ENCODE measurements at places on chromosomes 2 and 18.

DNA sequence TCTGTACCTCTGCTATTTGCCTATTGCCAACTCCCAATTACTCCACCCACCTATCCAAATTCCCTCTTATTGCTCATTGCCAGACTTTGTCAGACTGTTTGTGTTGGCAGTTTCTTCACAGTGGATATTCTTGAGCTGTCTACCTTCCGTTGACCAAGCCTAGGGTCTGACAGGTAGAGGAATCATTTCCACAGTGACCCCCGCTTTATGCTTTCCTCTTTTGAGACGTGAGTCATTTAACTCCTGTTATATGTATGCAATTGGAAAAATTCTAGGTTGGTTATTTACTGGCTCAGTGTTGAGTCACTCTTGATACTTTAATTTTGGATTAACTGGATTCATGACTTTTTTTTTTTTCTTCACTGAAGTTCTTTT, 187.7 kb downstream of the IRS1 start:
- peak; percentile 37 for DNase-seq

DNA sequence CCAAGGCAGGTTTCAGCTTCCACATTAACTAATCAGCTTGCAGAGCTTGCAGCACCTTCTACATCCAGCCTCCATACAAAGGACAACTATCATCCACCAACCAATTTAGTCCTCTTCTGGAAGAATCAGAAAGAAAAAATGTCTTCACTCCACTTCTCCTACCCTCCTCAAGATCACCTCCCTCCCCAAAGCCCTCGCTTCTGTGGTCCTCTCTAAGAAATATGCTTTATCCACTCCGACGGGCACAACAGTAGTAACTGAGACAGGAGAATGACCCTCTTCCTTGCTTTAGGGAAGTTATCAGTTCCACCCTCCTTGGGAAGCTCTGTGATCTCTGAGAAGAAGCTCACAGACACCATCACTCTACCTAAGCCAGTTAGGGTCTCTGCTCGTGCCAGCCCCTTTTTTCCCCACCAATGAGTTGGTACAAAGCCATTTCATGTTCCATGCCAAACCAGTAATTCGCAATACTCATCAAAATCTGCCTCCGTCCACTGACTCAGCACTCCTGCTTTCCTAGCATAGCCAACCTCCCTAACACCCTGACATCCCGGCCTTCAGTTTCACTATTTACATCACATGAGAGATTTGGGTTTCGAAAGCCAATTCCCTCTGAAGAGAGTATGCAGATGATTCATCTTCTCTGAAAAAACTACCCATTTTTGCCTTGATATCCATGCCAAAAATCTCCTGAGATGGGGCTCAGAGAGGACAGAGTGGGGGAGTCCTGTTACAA, 114.1 kb upstream of the PKDCC start:
- DNase-seq, result peak; percentile 94

- DNase-seq, result peak; percentile 38
Observed at GRCh38 chr18:47730795-47731194, 199.7 kb downstream of the SMAD2 start.

DNA sequence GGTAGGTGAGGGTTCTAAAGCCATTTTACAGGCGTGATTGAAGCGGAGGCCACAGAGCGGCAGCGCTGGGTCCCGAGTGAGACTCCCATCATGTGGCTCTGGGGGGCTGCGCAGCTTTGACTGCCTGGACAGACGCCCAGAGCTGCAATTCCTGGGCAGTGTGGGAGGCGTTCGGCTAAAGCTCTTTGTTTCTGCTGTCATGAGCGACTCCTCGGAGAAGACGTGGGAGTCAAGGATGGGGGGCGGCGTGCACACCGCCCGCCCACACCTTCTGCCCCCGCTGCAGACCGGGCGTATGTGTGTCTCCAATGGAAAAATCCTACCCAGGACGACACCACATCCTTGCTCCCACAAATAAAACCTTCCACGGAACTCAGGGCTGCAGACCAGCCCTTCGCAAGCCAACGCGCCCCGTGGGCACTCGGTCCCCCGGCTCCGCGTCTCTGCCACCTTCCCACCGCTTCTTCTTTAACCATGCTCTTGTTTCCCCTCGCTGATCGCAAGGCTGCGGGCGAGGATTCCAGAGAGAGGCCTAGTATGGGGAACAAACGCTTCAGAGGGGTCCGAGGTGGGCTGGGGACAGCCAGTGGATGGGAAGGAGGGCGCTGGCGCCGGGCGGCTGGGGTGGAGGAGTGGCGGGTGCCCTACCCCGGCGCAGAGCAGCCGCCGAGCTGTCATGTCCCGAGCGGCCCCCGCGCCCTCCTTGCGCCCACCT, 680 bp upstream of the LBH start:
- DNase-seq, result no peak

DNA sequence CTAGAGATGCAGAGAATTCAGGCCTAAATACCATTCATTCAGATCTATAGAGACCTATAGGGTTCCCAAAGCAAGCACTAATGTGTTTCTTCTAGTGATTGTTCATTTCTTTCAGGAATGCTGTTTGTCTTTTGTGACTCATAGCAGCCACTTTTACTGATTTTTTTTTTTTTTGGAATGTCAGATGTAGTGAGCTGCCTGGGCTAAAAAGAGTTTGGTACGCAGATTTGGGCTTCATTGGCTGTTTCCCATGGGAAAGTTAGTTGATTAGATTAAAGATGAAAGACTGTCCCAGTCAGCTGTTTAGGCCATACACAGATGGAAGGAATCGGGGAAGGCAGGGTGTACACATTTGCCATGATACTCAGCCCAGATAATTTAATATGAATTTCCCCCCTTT, 87.6 kb downstream of the CDC42EP3 start:
- DNase-seq, result peak; percentile 91

- no peak for DNase-seq
Observed at GRCh38 chr18:37532917-37533316, 32.7 kb downstream of the CELF4 start.

- no peak for DNase-seq
Observed at GRCh38 chr2:222176890-222177289, 121.9 kb downstream of the PAX3 start.

DNA sequence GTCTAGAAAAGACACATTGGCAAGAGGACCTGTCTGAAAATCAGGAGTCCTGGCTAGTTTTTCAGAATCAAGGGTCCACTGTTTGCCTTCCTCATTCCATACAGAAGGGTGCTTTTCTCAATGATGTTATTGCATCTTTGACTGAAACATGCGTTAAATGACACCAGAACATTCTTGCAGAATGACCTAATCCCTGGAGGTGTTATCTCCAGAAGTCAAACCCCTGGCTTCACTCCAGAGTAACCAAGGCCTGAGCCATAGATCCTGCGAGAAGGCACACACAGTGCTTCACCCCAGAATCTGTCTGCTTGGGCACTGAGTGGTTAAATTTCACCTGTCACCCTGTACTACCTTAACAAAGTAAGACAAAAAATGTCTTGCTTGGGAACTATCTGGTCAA, 1055.2 kb upstream of the FANCL start:
- no peak for DNase-seq

DNA sequence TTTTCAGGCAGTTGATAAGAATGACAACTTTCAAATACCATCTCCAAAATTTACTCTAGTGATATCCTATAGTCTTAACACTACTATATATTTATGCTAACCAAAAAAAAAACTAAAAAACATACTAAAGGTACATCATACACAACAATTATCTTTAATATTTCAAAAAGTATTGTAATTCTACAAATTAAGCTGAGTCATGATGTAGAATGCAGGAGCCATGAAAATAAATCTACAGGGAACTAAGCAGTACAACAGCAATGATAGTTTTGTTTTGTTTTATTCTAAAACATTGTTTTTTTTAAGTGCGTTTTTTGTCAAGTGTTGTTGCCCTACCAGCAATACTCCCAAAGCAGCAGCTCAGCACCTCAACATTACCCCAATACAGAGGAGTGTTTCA, 314.3 kb downstream of the FSIP2 start:
- no peak for DNase-seq

- no peak for DNase-seq
Observed at GRCh38 chr2:80407377-80407776, 102.8 kb upstream of the LRRTM1 start.
